ENCODE measurements at places on chromosomes 13 and 19. TPM values are rescaled to one million over a fixed set of nuclear protein-coding genes. Genes with fewer than 3 reads are reported as not detected.

DNA sequence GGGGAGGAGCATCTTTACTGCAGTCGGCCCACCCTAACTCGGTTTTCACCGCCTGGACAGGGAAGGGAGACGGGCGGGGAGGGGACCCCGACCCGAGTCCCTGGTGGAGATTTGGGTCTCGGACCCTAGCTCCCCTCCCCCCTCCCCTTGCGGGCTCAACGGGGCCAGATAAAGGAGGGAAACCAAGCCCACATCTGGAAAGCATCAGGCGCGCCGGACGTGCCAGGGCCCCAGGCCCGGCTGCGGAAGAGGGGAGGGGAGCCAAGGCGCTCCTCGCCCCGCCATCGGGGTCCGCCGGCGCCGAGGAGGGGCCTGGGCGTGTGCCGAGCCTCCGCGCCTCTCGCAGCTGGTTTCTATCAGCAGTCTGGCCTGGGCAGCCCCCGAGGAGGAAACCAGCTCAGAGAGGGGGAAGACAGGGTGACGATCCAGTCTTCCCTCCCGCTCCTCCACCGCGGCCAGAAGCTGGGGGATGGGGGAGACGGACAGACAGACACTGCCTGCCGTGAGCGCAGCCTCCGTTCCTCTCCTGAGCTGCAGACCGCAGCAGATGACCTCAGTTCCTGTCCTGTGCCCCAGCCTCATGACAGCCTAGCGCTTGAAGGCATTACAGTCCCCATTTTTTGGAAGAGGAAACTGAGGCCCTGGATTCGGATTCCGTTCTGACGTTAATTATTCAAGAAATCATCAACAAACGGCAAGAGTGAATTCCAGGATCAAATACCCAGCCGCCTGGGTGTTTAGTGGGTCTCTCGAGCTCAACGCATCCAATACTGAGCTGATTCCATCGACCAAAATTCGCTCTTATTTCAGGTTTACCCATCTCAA, 3.6 kb upstream of the GNG8 start:
- peak; percentile 87 for DNase-seq

DNA sequence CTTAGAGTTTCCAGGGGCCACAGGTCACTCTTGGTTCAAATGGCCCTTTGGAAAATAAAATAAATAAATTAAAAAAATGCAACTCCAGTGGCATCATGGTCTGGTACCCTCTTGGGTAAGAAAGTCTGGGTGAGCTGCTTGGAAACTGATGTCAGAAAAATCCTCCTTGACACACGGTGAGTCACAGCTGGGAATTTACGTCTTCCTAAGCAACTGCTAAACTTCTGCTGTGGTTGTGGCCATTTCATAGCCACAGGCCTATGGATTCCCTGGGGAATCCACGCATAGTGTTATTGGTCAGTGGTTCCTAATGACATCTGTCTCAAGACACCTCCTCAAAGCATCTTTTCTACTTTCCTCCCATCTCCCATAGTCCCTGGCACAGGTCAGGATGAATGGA, 220.8 kb downstream of the COG6 start:
- no peak for DNase-seq

DNA sequence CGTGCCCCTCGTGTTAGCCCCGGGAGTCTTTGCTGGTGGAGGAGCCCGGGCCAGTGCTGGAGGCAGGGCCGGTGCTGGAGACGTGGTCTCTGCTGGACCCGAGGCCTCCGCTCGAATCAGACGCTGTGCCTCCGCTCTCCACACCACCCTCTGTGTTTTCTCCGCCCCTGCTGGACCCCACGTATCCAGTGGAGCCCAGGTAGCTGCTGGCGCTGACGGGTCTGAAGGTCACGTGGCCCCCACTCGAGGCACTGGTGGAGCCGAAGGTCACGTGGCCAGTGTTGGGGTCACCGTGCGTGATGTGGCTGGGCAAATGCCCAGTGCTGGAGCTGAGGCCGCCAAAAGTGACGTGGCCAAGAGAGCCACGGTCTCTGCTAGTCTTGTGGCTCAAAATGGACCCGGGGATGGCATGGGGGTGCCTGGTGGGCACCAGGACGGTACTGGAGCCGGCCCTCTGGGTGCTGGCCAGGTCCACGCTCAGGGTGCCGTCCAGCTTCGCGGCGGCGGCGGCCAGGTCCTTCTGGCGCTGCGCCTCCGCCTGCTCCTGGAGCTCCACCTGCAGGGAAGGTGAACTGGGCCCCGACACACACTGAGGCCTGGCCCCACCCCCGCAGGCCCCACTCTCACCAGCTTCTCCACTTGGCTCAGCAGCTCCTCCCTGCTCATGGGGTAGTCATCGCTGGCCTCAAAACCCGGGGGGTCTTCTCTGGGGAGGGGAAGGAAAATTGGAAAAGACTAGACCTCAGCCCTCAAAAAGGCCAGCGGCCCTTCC, 27.3 kb downstream of the ZNF114 start:
- no peak for DNase-seq

- DNase-seq, result no peak
Measured at GRCh38 chr13:106477303-106477702, 58.2 kb downstream of the EFNB2 start.

DNA sequence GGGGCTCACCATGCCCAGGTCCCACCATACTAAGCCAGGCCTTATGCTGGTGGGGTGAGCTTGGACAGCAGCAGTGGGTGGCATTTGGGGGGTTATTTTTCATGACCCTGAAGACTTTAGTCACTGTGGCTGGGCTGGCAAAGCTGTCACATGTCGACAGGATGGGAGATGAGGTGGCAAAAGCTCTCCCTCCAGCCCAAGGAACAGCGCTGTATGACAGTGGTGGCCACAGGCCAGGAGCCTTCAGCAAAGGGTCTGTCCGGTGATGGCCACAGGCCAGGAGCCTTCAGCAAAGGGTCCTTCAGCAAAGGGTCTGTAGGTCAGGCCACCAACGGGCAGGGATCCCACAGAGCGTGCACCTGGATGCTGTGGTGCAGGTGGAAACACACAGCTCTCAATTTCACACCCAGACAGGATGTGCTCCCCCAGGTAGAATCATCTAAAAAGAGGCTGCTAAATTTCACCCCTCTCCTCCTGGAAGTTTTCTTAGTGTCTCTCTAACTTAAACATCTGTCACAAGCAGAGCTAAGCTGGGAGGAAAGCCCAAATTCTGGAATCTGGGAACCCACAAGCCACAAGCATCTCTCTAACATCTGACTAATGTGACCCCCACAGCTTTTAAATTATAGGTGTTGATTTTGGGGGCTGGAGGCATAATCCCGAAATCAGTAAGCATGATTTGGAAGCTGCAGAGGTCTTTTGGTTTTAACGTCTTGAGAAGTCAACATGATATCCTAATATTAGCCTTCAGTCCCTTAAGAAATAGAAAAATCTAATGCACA, 23.0 kb downstream of the COL4A1 start:
- no peak for DNase-seq

- DNase-seq, result no peak
Measured at GRCh38 chr13:97274829-97275649, 52.9 kb downstream of the MBNL2 start.

GRCh38 chr13:30799356-30799824, 64.0 kb downstream of the ALOX5AP start:
- DNase-seq, result no peak

DNA sequence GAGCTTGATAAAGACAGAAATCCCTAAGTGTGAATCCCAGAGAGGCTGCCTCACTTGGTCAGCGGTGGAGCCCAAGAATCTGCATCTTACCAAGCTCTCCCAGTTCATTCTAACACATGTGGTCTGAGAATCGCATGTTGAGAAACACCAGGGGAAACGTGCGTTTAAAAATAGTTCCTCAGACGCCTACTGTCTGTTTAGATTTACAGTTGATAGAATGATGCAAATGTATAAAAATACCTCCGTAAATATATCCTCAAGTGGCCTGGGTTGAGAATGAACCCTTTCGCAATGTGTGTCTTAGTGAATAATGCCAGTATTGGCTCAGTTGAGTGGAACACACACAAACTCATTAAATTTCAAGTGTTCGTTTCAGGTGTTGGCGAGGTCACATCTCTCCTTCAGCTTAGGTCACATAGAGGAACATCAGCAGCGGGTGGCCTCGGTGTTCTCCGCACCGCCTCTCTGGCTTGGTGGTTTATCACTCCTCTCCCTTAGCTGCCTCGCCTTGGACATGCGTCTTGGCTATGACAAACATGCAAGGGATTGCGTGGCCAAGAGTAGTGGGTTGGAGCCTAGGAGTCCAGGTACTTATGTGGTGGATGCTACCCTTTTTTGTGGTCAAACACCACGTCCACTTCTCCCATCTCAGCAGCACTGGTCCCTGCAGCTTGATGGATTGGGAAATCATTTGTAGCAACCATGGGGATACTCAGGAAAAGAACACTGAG, 117.6 kb upstream of the SPATA13 start:
- no peak for DNase-seq

LYL1 gene
- total RNA-seq, result 8.7 TPM

CEACAM20 gene
- not detected for total RNA-seq

STK11 gene
- 59.5 TPM for total RNA-seq

Data from aorta (tissue), 5 donors.